ENCODE measurements at places on chromosomes 5 and 9. TPM values are rescaled to one million over a fixed set of nuclear protein-coding genes. Genes with fewer than 3 reads are reported as not detected.

DNA sequence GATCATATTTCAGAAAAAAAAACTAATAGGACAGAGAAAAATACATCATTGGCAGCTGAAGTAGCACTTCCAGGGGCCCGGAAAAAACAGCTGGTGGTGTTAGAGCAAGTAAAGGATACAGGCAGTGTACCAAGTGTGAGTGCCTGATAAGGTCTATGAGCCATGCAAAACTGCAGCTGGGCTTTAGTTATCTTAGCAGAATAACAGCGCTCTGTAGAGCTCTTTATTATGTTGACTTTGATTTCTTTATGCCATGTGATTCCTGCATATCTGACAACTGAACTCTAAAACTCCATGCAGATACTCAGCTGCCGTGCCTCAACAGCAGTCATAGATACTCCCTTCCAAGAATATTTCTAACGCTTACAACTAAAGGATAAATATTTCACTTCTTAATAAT is 119.5 kb downstream of the CAAP1 start:
- no peak overlapping the region for H3K4me3 ChIP-seq
- H3K36me3 ChIP-seq = no peaks in the 10 kb centered on the region
- H3K27me3 ChIP-seq = no peaks in the 10 kb centered on the region
- H3K4me1 ChIP-seq = no peaks in the 10 kb centered on the region
- DNase-seq = no peak

- H3K36me3 ChIP-seq = no peaks in the 10 kb centered on the region
- no peaks in the 10 kb centered on the region for H3K4me1 ChIP-seq
- no peaks in the 10 kb centered on the region for H3K27me3 ChIP-seq
- DNase-seq = no peak
- no peak overlapping the region for H3K27ac ChIP-seq
Observed at GRCh38 chr9:11204521-11204920, 591.7 kb upstream of the PTPRD start.

DNA sequence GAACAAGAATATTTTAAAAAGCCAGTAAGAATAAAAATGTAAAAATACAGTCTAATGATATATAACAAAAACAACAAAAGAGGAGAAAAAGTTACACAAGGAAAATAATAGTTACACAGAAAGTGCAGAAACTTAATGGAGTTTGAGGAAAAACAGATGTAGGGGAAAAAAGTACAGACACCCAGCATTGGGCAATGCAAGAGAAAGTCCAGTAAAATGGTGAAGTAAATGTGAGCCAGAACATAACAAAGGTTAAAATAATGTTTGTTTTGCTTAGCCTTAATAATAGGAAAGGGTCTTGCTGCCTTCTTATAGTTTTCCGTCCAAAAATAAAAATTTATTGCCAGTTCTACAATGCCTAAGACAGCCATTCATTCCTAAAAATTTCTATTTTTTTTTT is 364.2 kb downstream of the NNT start:
- no peaks in the 10 kb centered on the region for H3K4me1 ChIP-seq
- H3K27ac ChIP-seq = no peak overlapping the region
- H3K36me3 ChIP-seq = no peaks in the 10 kb centered on the region
- DNase-seq = no peak
- H3K4me3 ChIP-seq = no peak overlapping the region

The FIBCD1 gene
- not detected for total RNA-seq

The FOXD4 gene
- total RNA-seq = 0.28 TPM

Measured in thoracic aorta (tissue), 2 donors.